ENCODE measurements at places on chromosomes 7 and 10.

- H3K4me3 ChIP-seq = no peak overlapping the region
- DNase-seq = no peak
- no peaks in the 10 kb centered on the region for H3K36me3 ChIP-seq
Observed at GRCh38 chr7:47132471-47132870, 449.4 kb downstream of the TNS3 start.

GRCh38 chr10:17698696-17699095 is 53.3 kb upstream of the TMEM236 start:
- DNase-seq = no peak
- no peak overlapping the region for H3K27ac ChIP-seq
- H3K36me3 ChIP-seq = no peaks in the 10 kb centered on the region
- no peak overlapping the region for H3K4me3 ChIP-seq
- H3K4me1 ChIP-seq = no peaks in the 10 kb centered on the region

GRCh38 chr10:1733720-1734119 is 3.6 kb downstream of the ADARB2 start:
- no peak overlapping the region for H3K27ac ChIP-seq
- H3K4me1 ChIP-seq = no peaks in the 10 kb centered on the region
- no peaks in the 10 kb centered on the region for H3K27me3 ChIP-seq
- H3K4me3 ChIP-seq = no peak overlapping the region
- DNase-seq = no peak

- no peaks in the 10 kb centered on the region for H3K27me3 ChIP-seq
- H3K36me3 ChIP-seq = no peaks in the 10 kb centered on the region
- no peak overlapping the region for H3K4me3 ChIP-seq
- DNase-seq = no peak
Observed at GRCh38 chr7:45582136-45582749, 8.1 kb downstream of the ADCY1 start.

GRCh38 chr10:100446130-100446761 is 16.6 kb upstream of the WNT8B start:
- no peak overlapping the region for H3K27ac ChIP-seq
- H3K4me3 ChIP-seq = no peak overlapping the region
- no peaks in the 10 kb centered on the region for H3K36me3 ChIP-seq
- H3K4me1 ChIP-seq = no peaks in the 10 kb centered on the region
- no peaks in the 10 kb centered on the region for H3K27me3 ChIP-seq
- DNase-seq = no peak

Data from MM.1S (cell line).